ENCODE measurements at places on chromosomes 2 and 18.

DNA sequence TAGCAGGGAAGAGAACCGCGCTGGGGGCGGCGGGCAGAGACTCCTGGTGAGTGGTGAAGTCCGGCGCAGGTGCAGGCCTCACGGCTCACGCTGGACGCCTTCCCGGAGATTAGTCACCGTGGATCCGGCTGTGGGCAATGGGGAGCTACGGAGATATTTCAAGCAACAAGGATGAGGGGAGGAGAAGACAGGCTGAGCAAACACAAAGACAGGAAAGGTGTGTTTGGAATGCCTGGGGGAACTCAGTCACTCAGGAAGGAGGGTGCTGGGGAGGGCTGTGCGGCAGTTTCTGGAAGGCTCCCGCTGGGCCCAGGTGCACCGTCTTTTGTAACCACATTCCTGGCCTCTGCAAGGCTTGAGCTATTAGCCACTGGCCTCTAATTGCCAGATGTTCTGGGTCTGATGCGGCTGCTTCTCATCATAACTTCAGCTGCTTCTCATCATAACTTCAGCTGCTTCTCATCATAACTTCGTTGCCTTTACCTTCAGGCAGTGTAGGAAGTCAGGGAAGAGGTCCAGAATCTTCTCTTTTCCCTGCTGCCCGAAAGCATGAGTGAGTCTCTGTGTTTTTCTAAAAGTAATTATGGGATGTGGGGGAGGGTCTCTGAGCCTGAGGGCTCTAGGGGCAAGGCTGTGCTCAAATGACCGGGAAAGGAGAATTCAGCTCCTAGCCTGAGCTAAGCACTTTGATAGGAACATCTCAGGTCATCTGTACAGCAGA lies 118.9 kb downstream of the PXDN start:
- no peak for DNase-seq

DNA sequence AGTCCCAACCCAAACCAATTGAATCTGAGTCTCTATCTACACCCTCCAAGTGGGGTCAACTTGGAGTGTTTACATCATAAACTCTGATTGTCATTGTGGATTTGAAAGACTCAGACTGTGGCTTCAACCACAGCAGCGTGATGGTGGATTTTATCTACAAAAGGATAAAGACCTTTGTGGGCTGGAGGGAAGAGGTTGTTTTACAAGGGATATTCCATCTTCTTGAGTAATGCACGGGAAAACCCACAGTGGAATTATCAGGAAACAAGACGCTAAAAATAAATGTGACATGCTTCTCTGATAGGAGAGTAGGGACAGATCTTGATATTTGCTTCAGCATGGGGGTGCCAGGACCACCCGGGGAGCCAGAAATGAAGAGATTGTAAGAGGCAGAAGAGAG lies 93.5 kb downstream of the LPIN1 start:
- DNase-seq, result no peak

- no peak for DNase-seq
These were observed 175.3 kb upstream of the SIX3 start for GRCh38 chr2:44766220-44766619.

DNA sequence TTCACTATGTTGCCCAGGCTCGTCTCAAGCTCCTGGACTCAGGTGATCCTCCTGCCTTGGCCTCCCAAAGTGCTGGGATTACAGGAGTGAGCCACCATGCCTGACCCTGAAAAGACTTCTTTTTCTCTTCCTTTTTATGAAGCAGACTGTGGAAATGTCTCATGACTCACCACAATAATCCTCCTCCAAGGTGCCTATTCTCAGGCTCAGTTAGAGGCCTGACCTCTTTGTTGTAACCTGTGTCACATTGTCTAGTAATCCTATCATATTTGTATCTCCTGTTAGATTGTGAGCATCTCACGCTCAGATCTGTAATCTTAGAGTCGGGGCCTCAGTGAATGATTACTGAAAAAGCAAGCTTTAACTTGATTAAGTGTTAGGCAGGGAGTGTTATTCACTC lies 18.3 kb upstream of the TAF4B start:
- no peak for DNase-seq

DNA sequence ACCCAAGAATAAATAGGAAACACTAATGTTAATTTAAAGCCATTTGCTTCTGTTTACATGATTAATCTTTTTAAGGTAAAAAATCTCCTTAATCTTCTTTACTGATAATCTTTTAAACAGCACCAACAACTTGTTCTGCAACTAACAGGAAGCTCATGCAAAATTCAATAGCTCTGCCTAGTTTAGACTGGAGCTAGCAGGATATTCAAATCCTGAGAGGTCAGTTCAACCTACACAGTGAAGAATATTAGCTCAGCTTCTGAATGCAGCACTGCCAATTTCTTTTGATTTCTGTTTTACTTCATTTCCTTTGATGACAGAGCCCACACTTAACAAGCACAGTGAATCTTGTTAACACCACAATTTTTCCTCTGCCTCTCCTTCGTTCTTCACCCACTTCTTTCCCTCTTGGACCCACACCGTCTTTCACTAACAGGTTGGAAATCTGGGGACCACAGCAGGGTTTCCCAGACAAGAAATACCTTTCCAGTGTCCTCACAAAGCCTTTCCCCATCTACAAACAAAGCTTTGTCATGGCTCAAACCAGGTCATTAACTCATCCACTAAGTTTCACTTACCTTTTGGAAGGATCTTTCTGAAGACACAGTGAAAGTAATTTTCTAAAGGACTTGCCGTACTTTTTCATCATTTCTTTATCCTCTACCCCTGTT lies 109.8 kb downstream of the STK39 start:
- DNase-seq, result no peak

GRCh38 chr18:48942554-48943261 lies 8.1 kb downstream of the SMAD7 start:
- no peak for DNase-seq

GRCh38 chr2:86074256-86074655 lies 31.4 kb downstream of the POLR1A start:
- DNase-seq, result no peak

- no peak for DNase-seq
These were observed 19.3 kb upstream of the COPS8 start for GRCh38 chr2:237066396-237066795.

DNA sequence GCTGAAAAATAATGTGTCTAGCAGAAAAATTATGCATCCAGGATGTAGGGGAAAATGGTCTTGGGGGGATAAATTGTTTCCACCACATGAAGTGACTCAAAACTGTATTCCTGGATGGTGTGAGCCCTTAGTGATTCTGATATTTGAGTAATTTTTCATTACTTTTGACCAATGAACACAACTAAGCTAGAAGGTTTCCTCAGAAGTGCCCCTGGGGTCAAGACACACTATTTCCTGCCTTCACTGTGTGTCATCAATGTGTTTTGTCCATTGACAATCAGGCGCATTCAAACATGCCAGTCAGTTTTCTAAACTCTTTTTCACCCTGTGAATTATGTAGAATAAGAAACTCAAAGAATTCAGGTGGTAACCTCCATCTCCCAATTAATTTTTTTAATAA lies 130.5 kb upstream of the REG3G start:
- no peak for DNase-seq

- no peak for DNase-seq
These were observed 67.0 kb upstream of the OSR1 start for GRCh38 chr2:19425419-19425818.

DNA sequence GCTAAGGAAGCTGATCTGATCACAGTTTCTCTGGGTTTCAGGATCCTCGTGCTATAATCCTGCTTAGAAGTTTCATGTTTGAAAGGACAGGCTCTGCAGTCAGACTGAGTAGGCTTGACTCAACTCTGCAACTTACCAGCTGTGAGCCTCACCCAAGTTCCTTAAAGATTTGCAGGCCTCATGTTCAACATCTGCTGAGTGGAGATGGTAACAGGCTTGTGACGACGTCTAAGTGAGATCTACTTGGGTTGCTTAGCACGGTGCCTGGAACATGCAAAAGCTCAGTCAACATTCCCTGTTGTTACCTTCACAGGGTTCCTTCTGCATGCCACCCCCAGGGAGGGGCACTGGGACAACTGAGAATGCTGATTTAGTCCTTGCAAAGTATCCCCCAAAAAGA lies 164.2 kb downstream of the C1D start:
- DNase-seq, result no peak

DNA sequence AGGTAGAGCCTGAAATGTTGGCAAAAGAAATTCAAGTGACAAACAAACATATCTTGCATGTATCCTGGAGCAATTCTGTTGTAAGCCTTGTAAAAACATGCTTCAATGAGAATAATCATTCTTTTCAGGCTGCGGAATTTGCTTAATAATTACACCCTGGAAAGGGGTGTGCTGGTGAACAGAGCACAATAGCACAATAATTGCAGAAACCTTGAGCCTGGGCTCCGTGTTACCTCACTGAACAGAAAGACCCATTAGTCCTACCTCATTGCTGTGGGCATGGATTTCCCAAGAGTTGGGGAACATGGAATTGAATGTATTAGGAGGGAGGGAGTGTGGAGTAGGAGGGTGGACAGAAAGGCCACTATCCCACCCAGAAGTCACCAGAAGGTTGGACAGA lies 168.0 kb upstream of the ALKAL2 start:
- DNase-seq, result no peak

DNA sequence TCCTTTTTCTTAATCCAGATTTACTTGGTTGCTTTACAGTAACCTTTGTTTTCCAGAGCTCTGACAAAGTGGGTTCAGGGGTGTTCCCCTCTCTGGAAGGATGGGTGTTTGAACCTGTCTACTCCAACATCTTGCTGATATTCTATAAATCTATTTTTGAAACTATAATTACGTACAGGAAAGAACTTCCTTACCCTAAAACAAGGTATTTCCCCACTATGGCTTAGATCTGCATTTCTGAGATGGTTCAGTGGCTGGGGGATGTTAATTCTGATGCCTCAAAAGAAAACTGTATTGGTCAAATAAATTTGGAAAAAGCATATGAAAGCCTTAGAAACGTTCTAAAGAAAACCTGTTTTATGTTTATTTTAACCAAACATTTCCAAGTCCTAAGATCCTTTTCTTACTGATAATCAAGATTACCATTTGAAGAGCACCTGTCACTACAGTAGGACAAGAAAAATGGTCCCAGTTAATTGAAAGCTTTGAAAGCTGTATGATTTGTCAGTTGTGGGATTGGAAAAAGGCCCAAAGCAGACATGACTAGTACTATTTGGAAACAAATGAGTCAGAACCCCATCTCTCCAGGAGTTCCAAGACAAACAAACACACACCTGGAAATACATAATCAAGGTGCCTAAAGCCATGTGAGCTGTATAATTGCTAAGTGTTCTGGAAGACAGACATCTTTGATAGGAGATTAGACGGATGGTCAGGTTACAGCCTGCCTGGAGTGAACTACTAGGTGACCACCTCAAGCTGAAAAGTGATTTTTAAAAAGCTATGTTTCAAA lies 57.5 kb downstream of the KDM3A start:
- no peak for DNase-seq

GRCh38 chr2:88543541-88544057 lies 83.7 kb downstream of the EIF2AK3 start:
- no peak for DNase-seq

GRCh38 chr2:140701726-140702125 lies 1429.1 kb downstream of the LRP1B start:
- no peak for DNase-seq

GRCh38 chr2:85760371-85760770 lies 6.6 kb downstream of the ATOH8 start:
- DNase-seq, result no peak
